ENCODE measurements at places on chromosomes 6 and 20. TPM values are rescaled to one million over a fixed set of nuclear protein-coding genes. Genes with fewer than 3 reads are reported as not detected.
A peak's percentile ranks its signal among the peaks of the same experiment; 100 is the strongest.

HLA-G gene
- not detected for total RNA-seq

DNA sequence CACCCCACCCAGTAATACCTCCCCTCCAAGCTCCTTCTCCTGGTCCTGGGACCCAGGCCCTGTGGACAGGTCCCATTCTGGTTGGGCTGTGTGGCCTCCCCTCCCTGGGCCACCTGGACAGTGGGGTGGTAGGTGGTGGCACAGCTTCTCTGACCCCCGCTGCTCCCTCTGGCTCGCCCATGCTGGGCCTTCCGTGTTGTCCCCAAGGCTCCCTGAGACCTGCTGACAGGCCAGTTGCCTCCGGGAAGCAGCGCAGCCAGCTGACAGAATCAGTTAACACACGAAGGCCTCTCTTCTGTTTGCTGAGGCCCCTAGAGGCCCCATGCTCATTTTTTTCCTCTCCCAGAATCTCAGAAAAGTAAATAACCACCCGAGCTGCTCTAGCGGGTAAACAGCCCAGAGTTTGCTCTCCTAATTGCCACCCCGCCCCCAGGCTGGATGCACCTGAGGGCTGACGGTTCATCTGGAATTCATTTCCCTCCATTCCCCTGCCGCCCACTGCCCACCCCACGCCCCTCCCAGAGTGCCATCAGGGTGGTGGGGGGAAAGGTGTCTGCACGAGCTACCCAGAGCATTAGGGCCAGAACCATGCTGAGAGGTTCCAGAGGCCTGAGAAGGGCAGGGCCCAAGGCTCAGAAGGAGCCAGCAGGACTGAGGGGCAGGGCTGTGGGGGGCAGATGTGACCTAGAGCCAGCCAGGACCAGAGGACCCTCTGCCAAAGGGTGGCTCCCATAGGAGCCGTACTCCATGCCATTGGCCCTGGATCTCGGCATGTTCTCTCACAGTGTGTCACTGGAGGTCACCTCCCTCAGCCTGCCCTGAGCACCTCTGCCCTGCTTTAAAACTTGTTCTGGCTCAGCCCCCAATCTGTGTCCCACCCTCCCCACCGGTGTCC, 157.5 kb downstream of the GRM4 start:
- no peaks in the 10 kb centered on the region for H3K36me3 ChIP-seq
- H3K27me3 ChIP-seq: no peaks in the 10 kb centered on the region
- no peak overlapping the region for H3K4me3 ChIP-seq
- H3K4me1 ChIP-seq: peaks cover 16% of the 10 kb centered on the region

DNA sequence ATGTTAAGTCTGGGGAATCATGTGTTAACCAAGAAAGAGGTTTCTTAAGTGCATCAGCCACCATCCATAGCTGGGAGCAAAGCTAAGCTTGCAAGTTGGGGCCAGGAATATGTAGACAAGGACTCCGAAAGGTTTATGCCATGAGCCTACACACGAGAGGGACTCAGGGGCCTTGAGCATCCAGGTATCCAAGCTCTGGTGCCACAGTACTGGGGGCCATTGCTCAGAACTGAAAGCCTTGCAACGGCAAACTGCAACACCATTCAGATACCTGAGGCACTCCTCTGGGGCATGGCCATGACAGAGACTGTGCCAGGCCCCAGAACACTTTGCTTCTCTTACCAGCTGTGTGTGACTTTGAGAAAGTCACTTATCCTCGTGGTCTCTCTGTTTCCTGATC, 27.6 kb downstream of the PRND start:
- H3K4me3 ChIP-seq: no peak overlapping the region
- no peak overlapping the region for H3K27ac ChIP-seq
- H3K36me3 ChIP-seq: no peaks in the 10 kb centered on the region
- no peaks in the 10 kb centered on the region for H3K27me3 ChIP-seq

KHDC1 gene
- 5.1 TPM for total RNA-seq

GRCh38 chr6:131135244-131136020, at the start of gene AKAP7:
Gene AKAP7 (plus strand): TSS chr6:131135467. CDS start chr6:131135764, 297 bp downstream.
- peak; percentile 91 for DNase-seq
- peaks cover 20% of the 10 kb centered on the region for H3K4me1 ChIP-seq
- H3K36me3 ChIP-seq: no peaks in the 10 kb centered on the region

DNA sequence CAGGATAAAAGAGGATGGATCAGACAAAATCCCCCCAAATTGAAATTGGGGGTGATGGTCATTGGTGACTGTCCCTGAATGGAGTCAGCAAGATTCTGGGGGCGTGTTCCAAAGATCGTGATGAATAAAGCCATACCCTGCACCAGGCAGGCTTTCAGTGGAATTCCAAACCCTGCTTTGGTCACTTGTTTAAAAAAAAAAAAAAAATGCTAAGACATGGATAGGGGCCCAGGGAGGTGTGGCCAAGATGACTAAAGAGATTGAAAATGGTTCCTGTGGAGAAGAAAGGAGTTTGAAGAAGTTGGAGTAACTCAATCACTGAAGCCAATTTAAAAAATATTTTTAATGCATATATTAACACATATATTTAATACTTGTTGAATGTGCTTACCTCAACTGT, 161.4 kb upstream of the KCNG1 start:
- no peak overlapping the region for H3K27ac ChIP-seq
- H3K27me3 ChIP-seq: peaks cover 30% of the 10 kb centered on the region
- H3K36me3 ChIP-seq: no peaks in the 10 kb centered on the region
- no peaks in the 10 kb centered on the region for H3K4me1 ChIP-seq
- no peak overlapping the region for H3K4me3 ChIP-seq

DNA sequence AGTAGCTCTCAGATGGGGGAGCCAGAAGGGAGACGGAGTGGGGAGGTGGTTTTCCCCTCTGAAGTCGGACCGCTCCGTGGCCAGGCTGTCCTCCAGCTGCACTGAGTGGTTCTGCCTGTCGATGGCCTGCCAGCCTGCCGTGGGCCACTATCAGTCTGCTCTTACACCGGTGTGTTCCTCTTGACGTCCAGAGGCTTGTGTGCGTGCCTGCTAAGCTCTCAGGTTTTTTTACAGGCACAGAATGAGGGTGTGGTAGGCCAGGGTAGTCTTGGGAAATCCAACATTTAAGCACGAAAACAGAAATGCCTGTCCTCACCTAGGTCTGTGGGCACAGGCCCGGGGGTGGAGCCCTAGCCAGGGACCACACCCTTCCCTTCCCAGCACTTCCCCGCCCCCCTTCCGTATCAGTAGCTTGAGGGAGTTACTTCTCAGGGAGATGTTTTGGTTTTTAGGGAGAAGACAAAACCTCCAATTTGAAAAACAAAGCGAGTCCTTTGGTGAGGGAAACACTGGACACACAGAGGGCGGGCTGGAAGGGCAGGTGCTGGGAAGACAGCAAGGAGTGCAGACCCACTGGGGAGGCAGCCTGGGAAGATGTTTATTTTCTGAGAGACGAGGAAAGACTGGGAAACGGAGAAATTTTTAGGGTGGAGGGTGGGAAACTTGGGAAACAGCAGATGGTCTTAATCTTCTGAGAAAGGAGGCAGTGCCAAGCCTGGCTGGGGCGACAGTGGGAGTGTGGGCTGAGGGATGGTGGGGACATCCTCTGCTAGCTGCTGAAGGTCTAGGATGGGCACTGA, 106.5 kb downstream of the LY86 start:
- H3K4me3 ChIP-seq: no peak overlapping the region
- H3K36me3 ChIP-seq: no peaks in the 10 kb centered on the region
- H3K4me1 ChIP-seq: peaks cover 42% of the 10 kb centered on the region
- peak; percentile 79 for DNase-seq
- H3K27ac ChIP-seq: peak overlapping the region; percentile 64

CTCFL gene
- total RNA-seq: not detected

DNA sequence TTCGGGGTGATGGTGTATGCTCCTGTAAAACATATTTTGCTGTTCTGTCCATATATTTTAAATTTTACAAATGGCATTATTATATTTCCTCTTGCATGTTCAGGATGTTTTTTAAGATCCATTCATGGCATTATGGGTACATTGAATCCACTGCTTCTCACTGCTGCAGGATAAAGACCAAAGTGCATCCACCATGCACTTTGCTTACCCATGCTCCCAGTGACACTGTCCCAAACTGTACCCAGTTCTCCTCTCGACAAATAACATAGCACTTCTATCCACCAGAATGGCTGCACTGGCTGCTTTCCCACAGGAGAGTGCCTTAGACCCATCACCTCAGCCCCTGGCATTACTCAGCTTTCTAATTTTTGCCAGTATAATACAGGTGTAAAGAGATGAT, 29.7 kb downstream of the MTRES1 start:
- no peak overlapping the region for H3K27ac ChIP-seq
- no peaks in the 10 kb centered on the region for H3K36me3 ChIP-seq
- H3K4me1 ChIP-seq: no peaks in the 10 kb centered on the region
- no peak for DNase-seq
- no peak overlapping the region for H3K4me3 ChIP-seq

ASIP gene
- not detected for total RNA-seq

DNA sequence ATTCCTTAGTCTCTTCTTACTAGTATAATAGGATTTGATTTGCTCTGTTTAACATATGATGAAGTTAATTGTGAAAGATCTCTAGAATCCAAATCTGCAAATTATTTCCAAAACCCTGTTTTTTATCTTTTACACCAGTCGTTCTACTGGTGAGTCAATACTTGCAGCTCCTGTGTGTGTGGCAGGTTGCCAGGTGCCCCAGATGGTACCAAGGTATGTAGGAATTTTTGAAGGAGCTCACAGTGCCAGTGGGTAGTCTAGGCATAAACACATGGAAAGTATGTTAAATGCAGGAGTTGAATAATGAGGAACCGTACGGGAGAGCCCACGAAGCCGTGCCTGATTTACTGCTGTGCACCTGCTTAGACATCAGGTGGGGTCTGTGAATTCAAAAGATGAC, 192.2 kb downstream of the FARS2 start:
- no peaks in the 10 kb centered on the region for H3K27me3 ChIP-seq
- no peaks in the 10 kb centered on the region for H3K36me3 ChIP-seq
- H3K4me1 ChIP-seq: peaks cover 5% of the 10 kb centered on the region
- no peak overlapping the region for H3K4me3 ChIP-seq
- DNase-seq: peak; percentile 51

DNA sequence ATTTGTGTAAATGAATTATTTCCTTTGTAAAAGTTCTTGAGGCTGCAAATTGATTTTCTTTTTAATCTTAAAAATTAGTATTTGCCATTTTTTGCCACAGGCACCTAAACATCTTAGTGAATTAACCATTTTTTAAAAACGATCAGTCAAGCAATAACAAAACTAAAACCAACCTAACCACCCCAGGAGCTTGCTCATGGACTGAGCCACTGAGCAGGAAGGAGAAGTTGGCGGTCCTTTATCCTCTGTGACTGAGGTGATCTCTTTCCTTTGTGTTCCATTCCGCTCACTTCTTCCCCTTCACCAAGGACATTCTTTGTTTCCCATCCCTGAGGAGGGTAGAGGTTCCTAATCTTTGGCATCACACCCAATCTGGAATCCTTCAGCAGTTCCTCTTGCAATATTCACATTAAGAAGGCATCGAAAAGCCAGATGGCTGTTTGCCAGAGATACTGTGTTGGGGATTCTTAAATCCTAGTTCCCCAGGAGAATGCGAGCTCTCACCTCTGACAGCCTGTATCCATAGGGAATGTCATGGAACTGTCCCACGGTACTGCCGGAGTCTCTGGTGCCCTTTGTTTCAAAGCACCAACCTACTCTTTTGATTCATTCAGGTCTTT, 30.5 kb downstream of the RPRD1B start:
- no peak overlapping the region for H3K4me3 ChIP-seq
- DNase-seq: no peak
- no peaks in the 10 kb centered on the region for H3K27me3 ChIP-seq
- peaks cover 5% of the 10 kb centered on the region for H3K4me1 ChIP-seq
- H3K36me3 ChIP-seq: peaks cover 100% of the 10 kb centered on the region
- H3K27ac ChIP-seq: no peak overlapping the region

CDS2 gene
- 18.1 TPM for total RNA-seq

- peak; percentile 31 for DNase-seq
- no peaks in the 10 kb centered on the region for H3K27me3 ChIP-seq
- H3K36me3 ChIP-seq: no peaks in the 10 kb centered on the region
- no peak overlapping the region for H3K27ac ChIP-seq
Measured at GRCh38 chr6:117384659-117385058, 41.1 kb downstream of the ROS1 start.

- no peak for DNase-seq
- no peaks in the 10 kb centered on the region for H3K36me3 ChIP-seq
- H3K27ac ChIP-seq: no peak overlapping the region
- no peaks in the 10 kb centered on the region for H3K4me1 ChIP-seq
- H3K4me3 ChIP-seq: no peak overlapping the region
Measured at GRCh38 chr6:109527989-109528388, 45.0 kb upstream of the ZBTB24 start.

TRIM15 gene
- total RNA-seq: not detected

AVP gene
- not detected for total RNA-seq

DNA sequence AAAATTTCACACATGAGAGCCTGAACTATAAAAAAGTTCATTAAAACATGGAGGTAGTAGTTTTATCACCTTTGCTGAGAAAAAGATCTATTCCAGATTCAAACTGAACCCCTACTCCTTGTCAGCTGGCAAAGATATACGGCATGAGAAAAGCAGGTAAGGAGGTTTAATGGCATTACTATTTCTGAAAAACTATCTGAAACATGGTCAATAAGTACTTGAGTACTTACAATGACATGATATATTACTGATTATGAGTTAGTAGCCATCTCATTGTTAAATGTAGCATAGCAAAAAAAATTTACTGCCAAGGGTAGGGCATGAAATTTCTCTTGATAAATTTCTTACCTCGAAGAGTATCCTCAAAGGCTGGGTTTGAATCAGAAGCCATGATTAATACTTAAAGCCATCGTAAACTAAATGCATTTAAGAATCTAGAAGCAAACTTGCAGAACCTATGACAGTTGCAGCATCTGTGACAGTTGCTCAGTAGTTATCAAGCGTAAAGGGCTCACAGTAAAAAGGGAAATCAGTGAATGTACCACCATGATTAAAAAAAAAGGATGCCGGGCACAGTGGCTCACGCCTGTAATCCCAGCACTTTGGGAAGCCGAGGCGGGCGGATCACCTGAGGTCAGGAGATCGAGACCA, 8.7 kb downstream of the SLC17A5 start:
- peak overlapping the region; percentile 34 for H3K4me3 ChIP-seq
- H3K27me3 ChIP-seq: no peaks in the 10 kb centered on the region
- no peak overlapping the region for H3K27ac ChIP-seq
- H3K36me3 ChIP-seq: peaks cover 31% of the 10 kb centered on the region
- no peak for DNase-seq
- no peaks in the 10 kb centered on the region for H3K4me1 ChIP-seq

MC3R gene
- total RNA-seq: not detected

GRCh38 chr6:45115696-45116095, 212.4 kb upstream of the RUNX2 start:
- H3K27me3 ChIP-seq: no peaks in the 10 kb centered on the region
- H3K27ac ChIP-seq: no peak overlapping the region
- H3K4me3 ChIP-seq: no peak overlapping the region
- no peaks in the 10 kb centered on the region for H3K4me1 ChIP-seq

GRCh38 chr6:168165891-168166290, 86.9 kb upstream of the FRMD1 start:
- H3K27ac ChIP-seq: no peak overlapping the region
- no peak for DNase-seq
- H3K27me3 ChIP-seq: no peaks in the 10 kb centered on the region
- H3K36me3 ChIP-seq: no peaks in the 10 kb centered on the region

Data from stomach (tissue), 19 donors.